ENCODE measurements at places on chromosomes 1 and 21.

DNA sequence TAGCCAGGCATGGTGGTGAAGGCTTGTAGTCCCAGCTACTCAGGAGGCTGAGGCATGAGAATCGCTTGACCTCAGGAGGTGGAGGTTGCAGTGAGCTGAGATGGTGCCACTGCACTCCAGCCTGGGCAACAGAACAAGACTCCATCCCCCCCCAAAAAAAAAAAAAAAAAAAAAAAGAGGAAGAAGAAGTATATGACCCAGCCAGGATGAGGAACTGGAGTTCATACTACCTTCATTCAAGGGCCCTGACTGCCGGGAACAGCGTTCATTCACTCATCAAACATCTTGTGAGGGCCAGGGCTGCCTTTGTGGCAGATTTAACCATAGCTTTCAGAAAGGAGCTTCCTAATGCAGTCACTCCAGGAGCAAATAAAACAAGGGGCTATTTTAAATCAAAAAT, 127.6 kb downstream of the MRPS6 start:
- no peak for DNase-seq

DNA sequence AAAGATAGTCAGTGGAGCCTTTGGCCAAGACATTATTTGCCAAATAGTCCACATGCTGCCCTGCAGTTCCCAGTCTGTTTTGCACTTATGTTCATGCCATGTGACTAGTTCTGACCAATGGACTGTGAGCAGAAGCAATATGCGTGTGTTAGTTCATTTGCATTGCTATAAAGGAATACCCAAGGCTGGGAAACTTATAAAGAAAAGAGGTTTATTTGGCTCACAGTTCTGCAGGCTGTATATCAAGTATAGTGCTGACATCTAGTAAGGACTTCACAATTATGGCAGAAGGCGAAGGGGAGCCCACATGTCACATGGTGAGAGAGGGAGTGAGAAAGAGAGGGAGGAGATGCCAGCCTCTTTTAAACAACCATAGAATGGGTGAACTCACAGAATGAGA, 193.3 kb downstream of the PTPRU start:
- DNase-seq: no peak

- no peak for DNase-seq
Observed at GRCh38 chr1:11599891-11600576, 54.2 kb downstream of the FBXO2 start.

DNA sequence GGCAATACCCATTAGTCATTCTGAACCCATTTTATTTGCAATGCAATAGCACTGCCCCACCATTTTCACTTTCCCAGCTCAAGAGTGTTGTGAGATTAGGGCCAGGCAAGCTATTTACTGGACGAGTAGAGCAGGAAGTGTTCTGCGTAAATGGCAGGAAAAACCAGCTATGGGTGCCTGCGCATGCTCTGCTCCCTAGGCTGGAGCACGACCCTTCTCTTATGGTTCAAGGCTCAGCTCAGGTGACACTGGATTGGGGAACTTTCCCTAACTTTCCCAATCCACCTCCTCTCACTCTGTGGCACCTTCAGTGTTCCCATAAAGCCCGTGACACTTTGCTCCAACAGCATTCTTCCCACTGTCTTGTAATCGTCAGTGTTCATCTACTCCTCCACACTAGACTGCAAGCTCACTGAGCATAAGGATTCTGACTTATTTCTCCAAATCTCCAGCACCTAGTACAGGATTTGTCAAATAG, 3.6 kb upstream of the MAN1A2 start:
- DNase-seq: no peak

DNA sequence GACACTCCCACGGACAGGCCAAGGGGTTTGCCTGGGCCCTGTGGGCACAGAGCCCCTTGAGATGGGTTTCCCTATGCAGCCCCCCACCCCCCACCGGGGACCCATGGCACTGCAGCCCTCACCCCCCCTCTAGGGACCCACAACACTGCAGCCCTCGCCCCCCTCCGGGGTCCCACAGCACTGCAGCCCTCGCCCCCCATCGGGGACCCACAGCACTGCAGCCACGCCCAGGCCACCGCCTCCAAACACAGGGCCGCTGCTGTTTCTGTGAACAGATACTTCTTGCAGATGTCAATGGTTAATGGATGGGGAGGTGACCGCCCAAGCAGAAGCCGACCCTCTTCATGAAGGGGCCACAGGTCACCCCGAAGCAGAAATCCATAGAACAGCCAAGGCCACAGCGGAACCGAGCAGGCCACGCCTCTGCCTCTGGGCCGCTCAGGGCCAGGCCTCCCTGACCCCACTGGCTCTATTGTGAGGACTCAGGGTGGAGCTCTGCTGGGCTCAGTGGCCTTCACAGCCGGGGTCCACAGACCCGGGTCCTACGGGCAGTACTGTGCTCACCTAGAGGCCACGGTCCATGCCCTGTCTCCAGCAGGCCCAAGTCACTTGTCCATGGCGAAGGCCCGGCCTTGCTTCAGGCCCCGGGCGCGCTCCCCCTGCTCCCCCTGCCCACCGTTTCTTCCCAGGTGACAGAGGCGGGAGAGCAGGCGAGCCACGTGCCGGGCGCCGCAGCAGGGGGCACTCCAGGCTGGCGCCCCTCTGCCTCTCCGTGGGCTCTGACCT, 4.1 kb upstream of the POFUT2 start:
- no peak for DNase-seq

- no peak for DNase-seq
Observed at GRCh38 chr21:36964827-36965719, 1.4 kb downstream of the HLCS start.

GRCh38 chr1:207181847-207182246, 77.8 kb downstream of the C4BPA start:
- DNase-seq: no peak

DNA sequence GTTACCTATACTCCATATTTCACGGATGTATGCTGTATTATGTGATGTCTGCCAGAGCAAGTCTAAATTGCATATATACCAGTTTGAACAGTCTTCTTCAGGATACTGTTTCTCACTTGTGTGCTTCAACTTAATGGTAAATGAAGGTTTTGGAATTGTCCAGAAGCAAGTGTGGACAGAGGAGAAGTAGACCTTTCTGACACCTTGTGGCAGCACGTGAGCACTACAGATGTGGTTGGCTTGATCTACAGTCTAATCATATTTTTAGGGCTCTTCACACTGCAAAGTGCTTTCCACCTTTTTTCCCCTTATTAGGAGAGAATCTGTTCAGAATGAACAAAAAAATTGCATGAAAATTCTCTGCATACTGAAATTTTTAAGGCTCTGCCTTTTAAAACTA, 10.9 kb downstream of the MORC3 start:
- DNase-seq: no peak

GRCh38 chr1:104929280-104929679, 1179.6 kb downstream of the AMY1C start:
- no peak for DNase-seq

GRCh38 chr1:9764550-9764949, 59.2 kb downstream of the CLSTN1 start:
- DNase-seq: no peak

- no peak for DNase-seq
Observed at GRCh38 chr1:215819114-215819513, 252.0 kb downstream of the KCTD3 start.

DNA sequence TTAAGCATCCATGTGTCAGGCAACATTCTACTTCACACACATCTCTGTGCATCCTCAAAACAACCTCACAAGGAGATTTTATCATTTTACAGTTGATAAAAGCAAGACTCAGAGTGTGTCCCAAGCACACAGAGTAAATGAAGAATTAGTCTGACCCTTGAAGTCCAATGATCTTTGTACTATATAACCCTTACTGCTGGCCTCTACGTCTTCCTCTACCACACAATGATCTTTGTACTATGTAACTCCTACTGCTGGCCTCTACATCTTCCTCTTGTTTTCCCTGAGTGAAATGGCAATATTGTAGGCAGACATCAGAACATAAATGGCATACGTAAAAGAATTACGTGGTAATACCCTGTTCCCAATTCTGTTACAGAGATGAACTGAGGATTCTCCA, 55.3 kb downstream of the AHCTF1 start:
- no peak for DNase-seq

- no peak for DNase-seq
Observed at GRCh38 chr1:15803380-15803779, 4.1 kb downstream of the UQCRHL start.

GRCh38 chr1:216528816-216529215, 105.6 kb upstream of the USH2A start:
- DNase-seq: no peak

DNA sequence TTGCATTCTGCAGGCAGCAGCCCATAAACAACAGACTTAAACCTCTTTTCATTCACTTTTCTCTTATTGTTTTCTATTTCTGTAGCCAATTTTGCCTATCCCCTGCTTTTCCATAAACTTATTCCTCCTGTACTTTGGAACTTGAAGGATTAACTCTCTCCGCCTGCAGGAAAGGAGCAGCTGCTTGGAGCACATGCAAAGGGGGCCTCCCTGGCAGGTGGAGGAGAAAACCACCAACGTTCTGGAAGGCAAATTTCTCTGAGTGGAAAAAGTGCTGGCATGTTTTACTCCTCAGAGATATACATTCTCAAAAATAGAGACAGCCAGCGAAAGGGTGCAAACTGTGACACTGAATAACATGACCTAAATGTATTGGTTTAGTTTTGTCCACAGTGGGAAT, 33.6 kb downstream of the RGS21 start:
- DNase-seq: no peak

DNA sequence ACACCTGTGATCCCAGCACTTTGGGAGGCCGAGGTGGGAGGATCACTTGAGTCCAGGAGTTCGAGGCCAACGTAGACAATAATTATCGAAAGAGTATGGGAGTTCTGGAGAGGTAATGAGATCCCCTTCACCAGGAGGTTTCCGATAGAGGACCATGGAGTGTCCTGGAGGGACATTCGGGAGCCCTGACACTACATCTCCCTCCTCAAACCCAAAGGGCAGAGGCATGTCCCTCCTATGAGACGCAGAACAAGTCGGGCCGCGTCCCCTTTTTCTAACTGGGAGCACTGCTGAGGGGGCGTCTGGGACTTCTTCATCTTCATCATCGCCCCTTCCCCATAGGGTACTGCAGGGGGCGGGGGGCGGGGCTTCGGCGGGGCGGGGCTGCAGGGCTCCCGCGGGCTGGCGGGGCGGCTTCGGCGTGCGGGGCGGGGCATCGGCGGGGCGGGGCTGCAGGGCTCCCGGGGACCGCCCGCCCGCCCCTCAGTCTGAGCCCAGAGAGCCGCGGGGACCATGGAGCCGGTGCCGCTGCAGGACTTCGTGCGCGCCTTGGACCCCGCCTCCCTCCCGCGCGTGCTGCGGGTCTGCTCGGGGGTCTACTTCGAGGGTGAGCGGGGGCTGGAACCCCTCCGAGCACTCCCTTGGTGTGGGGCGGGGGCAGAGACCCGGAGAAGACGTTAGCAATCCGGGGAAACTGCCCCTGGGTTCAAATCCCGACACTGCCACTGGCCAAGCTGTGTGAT, at the start of gene THEMIS2:
TSS of gene THEMIS2 (plus strand) at position 486 of the 743 bp plus-strand sequence. CDS start at position 514, 28 bp downstream.
- no peak for DNase-seq

DNA sequence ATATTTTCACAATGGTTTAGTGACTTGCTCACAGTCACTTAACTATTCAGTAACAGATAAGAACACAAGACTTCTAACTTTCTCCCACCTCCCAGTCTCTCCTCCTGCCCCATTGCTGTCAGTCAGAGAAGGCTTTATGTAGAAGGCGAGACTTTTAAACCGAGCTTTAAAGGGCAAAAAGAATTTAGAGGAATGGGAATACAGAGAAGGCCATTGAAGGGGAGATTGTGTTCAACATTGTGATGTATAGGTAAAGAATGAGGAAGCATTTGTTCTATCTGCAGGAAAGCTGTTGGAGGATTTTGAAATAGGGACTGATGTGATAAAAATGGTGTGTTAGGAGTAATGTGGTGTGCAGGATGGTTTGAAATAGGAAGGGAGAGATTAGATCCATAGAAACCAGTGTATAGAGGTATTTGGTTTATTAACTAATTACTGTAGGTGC, 7.3 kb downstream of the POU2F1 start:
- DNase-seq: no peak

- DNase-seq: peak; percentile 88
Observed at GRCh38 chr1:183191833-183192232, 5.8 kb downstream of the LAMC2 start.

DNA sequence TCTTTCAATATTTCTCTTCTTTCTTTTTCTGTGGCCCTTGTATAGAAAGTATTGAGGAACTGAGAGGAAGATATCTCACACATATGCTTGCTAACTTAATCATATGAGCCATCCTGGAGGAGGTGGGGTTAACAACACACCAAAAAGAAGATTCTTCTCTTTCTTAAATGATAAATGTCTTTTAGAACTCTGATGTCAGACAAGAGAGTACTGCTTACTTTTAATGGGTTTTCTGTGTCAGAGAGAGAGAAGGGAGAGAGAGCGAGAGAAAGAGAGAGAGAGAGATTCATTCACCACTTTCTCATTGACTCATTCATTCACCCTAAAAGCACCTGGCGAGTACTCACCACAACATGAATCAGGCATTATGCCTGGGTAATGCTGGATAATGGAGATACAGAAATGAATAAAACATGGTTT, 250.3 kb upstream of the SGIP1 start:
- DNase-seq: no peak

DNA sequence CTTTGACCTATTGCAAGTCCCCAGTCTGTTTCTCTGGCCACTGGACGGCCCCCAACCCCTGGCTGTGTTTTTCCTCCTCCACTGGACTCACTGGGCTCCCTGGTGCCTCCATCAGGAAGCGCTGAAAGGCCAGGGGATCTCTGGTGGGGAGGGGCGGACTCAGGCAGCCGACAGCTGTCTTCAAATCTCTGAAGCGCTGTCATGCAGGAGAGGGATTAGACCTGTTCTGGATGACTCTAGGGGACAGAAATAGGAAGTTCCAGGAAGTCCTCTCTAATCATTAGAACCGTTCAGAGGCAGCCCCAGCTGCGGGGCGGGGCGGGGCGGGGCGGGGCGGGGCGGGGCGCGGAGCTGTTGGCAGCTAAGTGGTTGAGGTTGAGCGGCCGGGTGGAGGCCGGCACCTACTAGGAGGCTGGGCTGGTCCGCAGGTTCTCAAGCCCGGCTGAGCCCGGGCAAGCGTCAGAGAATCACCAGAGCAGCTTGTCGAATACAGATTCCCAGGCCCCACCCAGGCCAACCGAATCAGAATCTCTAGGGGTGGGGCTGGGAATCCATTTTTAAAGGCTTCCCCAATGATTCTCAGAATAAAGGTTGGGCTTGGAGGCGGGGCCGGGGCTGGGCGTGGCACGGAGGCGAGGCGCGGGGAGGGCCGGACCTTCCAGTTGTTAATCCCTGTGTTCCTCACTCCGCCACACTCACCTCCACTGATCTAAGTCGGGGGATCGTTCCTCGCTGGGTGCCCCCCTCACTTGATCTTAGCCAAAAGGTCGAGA, 11.4 kb upstream of the PHLDA3 start:
- no peak for DNase-seq

DNA sequence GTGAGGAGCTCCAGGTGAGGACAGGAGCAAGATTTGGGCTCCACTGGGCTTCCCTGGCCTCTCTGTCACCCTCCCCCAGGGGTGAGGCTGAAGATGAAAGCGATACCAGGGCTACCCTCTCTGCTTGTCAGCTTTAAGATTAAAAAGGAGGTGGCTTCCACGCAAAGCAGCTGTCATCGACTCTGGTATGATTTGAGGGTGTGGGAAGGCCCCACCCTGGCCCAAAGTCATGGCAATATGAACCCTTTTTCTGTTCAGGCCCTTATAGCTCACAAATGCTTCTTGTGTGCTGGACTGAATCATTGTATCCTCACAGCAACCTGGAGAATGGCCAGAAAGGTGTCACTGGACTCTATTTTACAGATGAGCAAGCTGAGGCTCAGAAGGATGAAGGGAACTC, 41.6 kb downstream of the NUAK2 start:
- no peak for DNase-seq
